GM12891 (cell line): ENCODE measurements at places on chromosomes 2 and 18.

DNA sequence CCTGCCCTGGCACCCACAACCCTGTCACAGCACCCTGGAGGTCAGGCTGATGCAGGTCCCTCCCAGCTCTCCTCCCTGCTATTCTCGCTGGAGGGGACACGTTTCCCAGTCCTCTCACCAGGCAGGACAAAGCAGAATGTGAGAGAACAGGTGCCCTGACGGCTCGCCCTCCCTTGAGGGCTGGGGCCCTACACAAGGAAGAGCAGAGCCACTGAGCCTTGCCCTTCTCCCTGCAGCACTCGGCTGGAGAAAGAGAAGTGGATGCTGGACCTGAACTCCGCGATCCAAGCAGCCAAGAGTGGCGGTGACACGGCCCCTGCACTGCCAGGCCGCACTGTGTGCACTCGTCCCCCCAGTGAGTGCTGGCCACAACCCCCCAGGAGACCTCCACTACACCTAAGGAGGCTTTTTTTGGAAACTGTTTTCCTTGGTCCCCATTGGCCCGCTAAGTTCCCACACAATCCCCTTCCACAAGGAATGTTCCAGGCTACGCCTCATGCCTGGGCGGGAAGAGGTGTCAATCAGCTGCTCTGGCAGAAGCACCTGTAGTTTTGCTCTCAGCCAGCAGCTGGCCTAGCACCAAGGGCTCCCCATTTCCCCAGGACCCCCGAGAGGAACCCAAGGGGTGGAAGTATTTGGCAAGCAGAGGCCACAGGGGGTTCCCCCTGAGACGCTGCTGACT, 17.4 kb downstream of the STK25 start:
- DNase-seq = no peak

GRCh38 chr2:198546122-198546521, 741.7 kb downstream of the PLCL1 start:
- DNase-seq = no peak

GRCh38 chr2:235314371-235314930, 179.4 kb upstream of the AGAP1 start:
- no peak for DNase-seq

DNA sequence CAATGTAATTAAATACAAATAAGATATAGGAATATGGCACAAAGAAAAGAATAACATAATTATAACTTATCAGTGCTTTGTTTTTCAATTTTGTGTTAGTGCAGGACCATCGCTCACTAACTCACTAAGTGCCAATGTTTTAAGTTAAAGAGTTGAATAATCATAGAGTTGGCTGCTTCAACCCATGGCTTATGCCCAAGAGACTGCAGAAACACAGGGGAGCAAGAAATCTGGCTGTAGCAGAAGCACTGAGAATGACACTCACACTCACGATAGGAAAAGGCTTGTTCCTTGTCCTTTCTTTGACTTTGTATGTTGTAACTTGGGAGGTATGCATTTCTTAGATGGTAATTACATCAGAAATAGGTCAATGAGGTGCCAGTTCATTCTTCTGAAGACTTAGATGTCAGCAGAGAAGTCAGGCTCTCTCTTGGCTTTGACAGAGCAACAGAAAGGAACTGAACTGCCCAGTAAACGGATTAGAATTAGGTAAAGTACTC, 852.2 kb downstream of the LRRTM4 start:
- no peak for DNase-seq

GRCh38 chr18:62102221-62102620, 84.6 kb downstream of the PIGN start:
- DNase-seq = no peak

GRCh38 chr2:166784296-166784946, 103.9 kb upstream of the XIRP2 start:
- no peak for DNase-seq

GRCh38 chr18:23719634-23720201, 30.5 kb downstream of the LAMA3 start:
- no peak for DNase-seq

- DNase-seq = no peak
These were observed 134.6 kb downstream of the UXS1 start for GRCh38 chr2:106059416-106060065.
